ENCODE measurements at places on chromosomes 13 and 19.
A peak's percentile ranks its signal among the peaks of the same experiment; 100 is the strongest.

GRCh38 chr13:26680123-26680450, 80.5 kb downstream of the GPR12 start:
- no peak for DNase-seq

GRCh38 chr19:44401139-44402115, at the start of gene ZNF285:
TSS of gene ZNF285 (minus strand) at chr19:44401608. CDS start at chr19:44397213, 4,395 bp downstream.
- peak; percentile 88 for DNase-seq

DNA sequence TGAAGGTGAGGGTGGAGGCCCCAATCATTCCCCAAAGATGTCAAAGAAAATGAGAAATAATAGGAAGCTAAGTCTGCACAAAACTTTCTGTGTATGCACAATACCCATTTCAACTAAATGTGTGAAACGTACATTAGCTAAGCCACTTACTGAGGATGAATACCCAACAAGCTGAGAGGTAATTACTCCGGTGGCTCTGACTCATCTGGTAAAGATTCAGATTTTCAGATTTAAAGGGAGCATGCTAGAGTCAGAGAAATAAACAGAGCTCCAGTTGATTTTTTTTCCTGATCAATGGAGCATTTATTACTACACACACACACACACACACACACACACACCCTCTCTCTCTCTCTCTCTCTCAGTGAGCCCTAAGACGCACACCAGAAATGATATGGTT, 194.8 kb upstream of the ARGLU1 start:
- no peak for DNase-seq

- no peak for DNase-seq
These were observed 27.9 kb downstream of the SIGLEC5 start for GRCh38 chr19:51602189-51602854.

- no peak for DNase-seq
These were observed 574 bp upstream of the GPX4 start for GRCh38 chr19:1103132-1103707.

- DNase-seq, result no peak
These were observed 162.0 kb downstream of the EFNB2 start for GRCh38 chr13:106373304-106373988.

- DNase-seq, result no peak
These were observed 778.7 kb downstream of the OLFM4 start for GRCh38 chr13:53807251-53807834.

GRCh38 chr19:44961821-44962220, 6.6 kb downstream of the CLPTM1 start:
- no peak for DNase-seq

GRCh38 chr13:87884884-87885283, 213.7 kb downstream of the SLITRK5 start:
- DNase-seq, result no peak

GRCh38 chr13:43963726-43964125, 84.0 kb downstream of the LACC1 start:
- no peak for DNase-seq

DNA sequence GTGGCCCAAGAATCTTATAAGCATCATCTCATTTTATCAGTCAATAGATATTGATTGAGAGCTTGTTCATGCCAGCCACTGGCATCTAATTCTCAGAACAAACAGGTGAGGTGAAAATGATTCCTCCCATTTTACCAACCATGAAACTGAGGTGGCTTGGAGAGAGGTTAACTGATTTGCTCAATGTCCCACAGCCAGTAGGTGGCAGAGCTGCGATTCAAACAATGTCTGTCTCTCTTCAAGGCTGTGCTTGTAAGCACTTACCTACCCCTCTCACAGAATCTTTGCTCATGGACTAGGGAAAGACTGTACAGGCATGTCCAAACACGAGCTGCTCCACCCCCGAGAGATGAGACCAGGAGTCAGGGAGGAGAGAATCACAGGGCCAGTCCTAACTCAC, 21.5 kb upstream of the GSX1 start:
- DNase-seq, result no peak

DNA sequence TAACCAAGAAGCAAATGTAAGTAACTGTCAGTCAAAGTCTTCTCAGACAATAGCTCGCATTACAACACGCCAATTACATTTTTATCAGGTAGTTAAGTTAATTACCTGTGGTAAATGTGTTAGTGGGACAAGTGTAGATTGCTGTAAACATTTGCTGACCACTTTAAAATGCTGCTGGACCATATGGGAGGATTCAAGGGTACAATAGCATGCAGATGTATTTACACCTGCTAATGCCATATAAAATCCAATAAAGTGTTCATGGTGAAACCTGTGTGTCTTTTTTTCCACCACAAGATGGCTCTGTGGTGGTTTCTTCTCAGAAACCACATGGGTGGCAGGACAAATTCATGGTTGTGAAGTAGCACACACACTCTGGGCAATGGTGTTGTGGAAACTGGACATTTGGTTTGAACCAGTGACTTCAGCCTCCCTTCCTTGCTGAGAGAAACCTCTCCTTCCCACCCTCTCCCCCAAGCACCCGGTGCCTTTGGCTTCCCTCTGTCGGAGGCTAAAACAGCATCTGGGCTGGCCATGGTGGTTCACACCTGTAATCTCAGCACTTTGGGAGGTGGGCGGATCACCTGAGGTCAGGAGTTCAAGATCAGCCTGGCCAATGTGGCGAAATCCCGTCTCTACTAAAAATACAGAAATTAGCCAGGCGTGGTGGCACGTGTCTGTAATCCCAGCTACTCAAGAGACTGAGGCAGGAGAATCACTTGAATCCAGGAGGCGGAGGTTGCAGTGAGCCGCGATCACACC, 18.1 kb upstream of the GTF3A start:
- no peak for DNase-seq

- no peak for DNase-seq
These were observed 20.8 kb upstream of the SEMA6B start for GRCh38 chr19:4580021-4580901.

DNA sequence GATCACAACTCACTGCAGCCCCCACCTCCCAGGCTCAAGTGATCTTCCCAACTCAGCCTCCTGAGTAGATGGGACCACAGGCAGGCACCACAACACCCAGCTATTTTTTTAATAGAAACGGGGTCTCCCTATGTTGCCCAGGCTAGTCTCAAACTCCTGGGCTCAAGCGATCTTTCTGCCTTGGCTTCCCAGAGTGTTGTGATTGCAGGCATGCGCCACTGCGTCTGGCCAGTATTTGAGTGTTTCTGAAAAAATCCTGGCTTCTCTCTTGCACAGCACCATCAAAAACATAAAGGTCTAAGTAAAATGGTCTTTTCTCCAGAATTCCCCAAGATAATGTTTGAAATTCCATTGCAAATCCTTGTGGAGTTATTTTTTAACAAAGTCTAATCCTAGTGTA, 47.8 kb downstream of the ELF1 start:
- DNase-seq, result no peak

DNA sequence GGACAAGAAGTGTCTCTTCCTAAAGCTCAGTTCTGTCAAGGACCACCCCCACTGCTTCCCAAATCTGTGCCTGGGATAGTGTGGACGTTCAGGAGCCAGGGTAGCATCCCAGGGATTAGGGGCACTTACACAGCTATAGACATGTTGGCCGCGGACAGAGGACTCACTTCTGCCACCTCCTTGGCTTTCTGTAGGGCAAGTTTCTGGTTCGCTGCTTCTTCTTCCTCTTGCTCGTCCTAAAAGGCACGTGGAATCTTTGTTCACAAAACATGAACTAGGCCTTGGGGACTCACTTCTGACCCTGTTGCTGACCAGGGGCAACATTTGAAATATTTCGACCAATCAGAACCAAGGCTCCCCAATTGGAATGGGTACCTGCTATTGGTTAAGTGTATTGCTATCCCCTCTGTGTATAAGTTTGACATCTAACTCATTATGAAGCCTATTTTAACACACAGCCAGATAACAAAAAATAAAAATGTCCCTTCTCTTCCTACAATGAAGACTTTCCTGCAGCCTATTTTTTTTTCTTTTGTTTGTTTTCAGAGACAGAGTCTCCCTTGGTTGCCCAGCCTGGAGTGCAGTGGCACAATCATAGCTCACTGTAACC, 150.3 kb downstream of the IER2 start:
- DNase-seq, result no peak

GRCh38 chr13:107078229-107078765, 510.4 kb upstream of the ARGLU1 start:
- no peak for DNase-seq

GRCh38 chr19:52527956-52528351, 486 bp downstream of the ZNF808 start:
- no peak for DNase-seq

DNA sequence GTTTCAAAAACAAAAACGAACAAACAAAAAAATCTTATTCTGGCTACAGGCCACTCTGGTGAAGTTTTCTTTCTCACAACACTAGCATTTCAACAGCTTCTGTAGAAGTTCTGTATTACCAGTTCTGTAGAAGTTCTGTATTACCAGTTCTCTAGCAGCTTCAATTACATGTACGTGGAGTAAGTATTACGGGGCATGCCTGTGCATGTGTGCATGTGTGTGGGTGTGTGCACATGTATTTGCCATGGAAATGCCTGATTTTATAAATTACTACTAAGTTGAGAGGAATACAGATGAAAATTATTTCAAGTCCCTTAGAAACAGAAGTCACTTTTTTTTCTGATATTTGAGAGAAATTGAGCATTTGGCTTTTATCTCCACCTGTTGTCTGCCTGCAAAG, 414.2 kb downstream of the FOXO1 start:
- no peak for DNase-seq

DNA sequence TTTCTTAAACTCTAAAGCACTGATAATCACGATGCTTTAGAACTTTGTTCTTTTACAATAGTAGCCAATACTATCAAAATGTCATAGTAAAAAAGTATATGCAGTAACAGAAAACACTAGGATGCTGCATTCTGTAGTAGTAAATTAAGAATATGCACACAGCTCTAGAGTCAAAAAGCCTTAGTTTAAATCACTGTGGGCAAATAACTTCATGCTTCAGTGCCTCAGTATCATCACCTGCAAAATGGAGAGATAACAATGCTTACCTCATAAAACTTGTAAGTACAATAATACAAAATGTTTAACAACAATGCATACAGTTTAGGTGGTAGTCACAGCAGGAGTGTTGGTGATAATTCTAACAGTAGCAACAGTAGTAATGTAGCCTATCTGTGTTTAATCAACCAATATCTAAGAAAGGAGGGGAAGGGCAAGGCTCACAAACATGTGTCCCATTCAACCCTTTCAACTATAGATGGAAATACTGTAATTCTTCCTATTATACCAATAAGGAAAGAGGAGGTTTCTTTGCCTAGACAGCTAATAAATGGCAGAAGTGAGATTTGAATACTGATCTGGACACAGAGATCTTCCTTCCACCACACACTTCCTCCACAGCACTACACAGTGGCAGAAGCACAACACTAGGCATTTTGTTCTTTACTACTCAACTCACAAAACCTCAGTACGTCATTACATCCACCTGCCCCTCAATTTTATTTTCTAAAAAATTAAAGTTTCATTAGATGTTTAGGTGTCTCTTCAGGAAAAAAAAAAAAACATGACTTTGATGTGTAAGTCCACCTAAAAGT, 4.6 kb downstream of the RBM26 start:
- no peak for DNase-seq

- no peak for DNase-seq
These were observed 814 bp downstream of the S1PR2 start for GRCh38 chr19:10230173-10230860.

GRCh38 chr13:75603038-75603437, 33.1 kb upstream of the LMO7 start:
- no peak for DNase-seq

DNA sequence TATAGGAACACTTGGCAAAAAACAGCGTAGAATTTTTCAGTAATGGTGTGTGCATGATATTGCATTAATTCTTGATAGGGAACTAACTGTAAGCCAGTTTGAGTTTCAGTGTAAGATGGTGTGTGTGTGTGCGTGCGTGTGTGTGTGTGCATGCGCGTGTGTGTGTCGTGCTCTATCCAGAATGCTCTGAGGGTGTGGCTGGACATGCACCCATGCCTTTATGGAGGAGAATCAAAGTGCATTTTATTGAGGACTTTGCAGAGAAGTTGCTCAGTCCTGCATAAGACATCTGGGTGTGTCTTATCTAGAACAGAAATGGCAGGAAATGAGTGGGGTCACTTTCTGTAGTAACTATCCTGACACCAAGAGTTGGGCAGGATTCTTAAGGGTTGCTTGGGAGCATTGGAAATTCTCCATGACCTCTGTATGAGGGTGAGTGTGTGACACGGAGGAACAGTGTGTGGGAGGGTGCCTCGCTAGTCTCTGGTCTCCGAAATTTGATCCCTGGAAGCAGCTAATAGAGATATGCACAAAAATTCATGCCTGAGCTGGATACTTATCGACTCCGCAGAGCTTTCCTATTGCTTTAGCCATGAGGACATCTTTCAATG, 252.2 kb downstream of the TSHZ3 start:
- DNase-seq, result no peak

GRCh38 chr19:19606021-19606420, 12.5 kb downstream of the PBX4 start:
- DNase-seq, result no peak

GRCh38 chr19:2245273-2245672, 3.9 kb upstream of the AMH start:
- no peak for DNase-seq

DNA sequence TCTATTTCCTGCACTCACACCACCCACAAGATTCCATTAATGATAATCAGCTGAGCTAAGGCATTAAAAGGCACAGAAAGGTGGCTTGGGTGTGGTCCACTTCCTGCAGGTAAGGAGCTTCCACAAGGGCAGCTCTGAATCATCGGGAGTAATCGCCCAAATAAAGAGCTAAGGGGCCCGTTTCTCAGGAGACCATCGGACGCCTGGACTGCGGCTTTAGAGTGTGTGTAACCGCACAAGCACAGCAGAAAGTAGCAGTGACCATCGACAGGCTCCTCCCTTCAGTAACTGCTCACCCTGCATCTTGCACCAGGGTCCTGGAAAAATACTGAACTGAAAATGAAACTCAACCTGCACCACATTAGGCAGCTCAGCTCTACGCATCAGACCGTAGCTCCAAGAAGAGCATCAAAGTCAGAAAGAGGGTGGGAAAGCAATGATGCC, 6.0 kb downstream of the STK24 start:
- no peak for DNase-seq

DNA sequence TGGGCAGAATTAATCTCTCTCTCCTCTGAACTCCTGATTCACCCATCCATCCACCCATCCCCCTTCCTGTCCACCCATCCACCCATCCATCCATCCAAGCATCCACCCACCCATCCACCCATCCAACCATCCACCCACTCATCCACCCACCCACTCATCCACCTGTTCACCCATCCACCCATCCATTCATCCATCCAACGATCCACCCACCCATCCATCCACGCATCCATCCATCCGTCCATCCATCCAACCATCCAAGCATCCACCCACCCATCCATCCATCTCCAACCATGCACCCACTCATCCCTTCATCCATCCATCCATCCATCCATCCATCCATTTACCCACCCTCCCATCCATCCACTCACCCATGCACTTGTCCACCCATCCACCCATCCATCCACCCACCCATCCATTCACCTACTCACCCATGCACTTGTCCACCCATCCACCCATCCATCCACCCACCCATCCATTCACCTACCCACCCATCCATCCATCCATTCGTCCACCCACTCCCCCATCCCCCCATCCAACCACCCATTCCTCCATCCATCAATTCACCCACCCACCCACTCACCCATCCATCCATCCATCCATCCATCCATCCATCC, 18.7 kb downstream of the MEX3D start:
- no peak for DNase-seq

- DNase-seq, result no peak
These were observed 53.9 kb downstream of the OR10H4 start for GRCh38 chr19:16002406-16003384.

- no peak for DNase-seq
These were observed 16.8 kb upstream of the FFAR2 start for GRCh38 chr19:35431145-35431807.
